ENCODE measurements at places on chromosomes 2 and 18.

DNA sequence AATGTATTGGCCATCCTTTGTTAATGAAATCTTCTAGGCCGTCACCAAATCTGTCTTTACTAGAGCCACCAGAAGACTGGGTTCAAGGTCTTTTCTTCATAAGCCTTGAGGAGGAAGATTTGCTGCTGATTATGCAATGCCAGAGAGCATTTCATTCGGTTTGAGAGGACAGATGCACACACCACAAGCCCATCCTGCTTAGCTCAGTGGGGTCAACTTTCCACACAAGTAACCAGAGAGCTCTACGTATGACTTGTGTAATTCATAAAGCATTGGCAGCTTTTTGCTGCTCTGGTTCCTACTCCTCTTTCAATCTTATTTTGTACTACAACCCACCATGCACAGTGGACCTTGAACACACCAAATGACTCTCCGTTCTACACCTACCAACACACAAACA lies 106.9 kb downstream of the OSR1 start:
- DNase-seq: no peak

GRCh38 chr2:168056242-168056787 lies 191.1 kb downstream of the STK39 start:
- no peak for DNase-seq

DNA sequence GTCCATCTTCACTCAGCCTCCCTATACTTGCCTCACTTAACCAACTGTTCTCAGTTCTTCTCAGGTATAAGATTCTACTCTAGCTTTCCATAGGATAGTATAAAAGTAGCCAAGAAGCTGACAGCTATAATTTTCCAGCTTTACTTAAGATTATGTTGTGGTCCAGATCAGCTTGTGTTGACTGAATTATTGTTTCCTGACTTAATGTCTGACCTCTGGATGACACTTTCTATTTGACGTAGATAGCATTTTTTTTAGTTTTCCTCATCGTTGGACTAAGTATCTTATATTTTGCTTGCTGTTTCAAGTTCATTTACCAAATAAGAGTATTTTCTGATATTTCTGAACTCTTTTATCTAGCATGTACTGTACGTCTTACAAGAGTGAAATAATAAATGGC lies 1272.5 kb upstream of the CDH2 start:
- DNase-seq: no peak

GRCh38 chr2:132978840-132979239 lies 308.8 kb upstream of the LYPD1 start:
- no peak for DNase-seq

DNA sequence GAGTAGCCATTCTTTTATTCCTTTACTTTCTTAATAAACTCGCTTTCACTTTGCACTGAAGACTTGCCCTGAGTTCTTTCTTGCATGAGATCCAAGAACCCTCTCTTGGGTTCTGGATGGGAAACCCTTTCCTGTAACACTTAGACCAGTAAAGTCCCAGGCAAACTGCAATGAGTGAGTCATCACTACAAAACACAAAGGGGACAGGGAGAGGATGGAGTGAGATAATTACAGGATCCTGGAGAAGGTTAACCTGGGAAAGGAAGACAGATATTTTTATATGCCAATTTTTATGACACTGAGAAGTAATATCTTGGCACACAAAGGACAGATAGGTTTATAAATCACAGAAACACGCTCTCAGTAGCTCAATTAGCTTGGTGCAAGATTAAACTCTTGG lies 48.7 kb downstream of the EHD3 start:
- no peak for DNase-seq

DNA sequence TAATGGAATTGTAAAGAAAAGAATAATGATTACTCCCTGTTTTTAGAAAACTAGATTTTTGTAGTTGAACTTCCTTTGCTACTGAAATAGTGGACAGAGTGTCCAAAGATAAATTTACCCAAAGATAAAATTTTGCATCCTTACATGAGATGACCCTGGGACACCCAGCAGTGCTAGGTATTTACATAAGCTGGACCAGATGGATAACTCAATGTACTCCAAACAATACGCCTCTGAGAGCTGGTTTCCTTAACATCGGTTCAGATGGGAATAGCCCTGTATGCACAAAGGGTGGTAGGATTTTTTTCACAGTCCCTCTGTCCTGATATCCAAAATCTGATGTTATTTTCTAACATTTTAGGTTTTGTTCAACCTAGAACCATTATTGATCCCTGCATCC lies 432.1 kb upstream of the ID2 start:
- DNase-seq: no peak

- DNase-seq: peak; percentile 87
Observed at GRCh38 chr2:238947920-238948710, 100.2 kb downstream of the TWIST2 start.

DNA sequence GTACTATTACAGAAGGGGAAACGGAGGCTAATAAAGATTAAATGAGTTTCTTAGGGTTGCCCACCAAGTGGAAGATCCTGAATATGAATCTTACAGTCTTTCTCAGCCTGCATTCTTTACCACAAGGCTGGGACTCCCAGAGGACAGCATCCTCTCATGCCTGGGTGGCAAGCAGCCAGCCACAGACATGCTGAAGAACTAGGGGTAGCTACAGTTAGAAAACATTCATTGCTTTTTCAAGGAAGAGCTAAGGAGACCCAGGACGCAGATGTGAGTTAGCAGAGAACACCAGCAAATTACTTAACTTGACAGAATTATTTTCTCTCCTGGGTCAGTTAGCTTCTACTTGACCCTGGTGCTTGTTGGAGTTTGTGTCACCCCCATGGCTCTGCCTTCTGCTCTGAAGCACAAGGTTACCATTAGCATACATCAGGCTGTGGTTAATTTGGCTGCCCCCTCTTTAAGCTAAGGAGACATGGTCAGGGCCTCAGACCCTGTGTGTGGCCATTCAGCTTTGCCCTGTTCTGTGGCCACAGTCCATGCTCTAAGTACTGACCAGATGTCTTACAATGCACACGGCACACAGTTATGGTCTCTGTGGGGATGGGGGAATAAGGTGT lies 132.3 kb upstream of the TNP1 start:
- DNase-seq: no peak

- peak; percentile 90 for DNase-seq
Observed at GRCh38 chr2:41932241-41933045, 115.4 kb upstream of the PKDCC start.

DNA sequence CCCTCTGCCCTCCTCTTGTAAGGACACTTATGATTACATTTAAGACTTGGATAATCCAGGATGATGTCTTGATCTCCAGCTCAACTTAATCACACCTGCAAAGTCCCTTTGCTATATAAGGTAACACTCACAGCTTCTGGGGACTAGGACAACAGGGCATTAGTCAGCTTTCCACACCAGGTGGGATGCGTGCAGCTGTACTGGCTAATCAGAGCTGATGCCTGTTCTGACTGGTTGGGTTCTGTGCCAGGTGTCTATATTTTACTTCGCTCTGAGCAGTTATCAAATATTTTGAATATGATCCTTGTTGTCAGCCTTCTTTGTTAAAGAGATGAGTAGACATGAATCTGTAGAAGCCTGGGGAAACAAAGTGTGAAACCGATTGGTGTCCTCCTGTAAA lies 115.5 kb upstream of the ATP8B1 start:
- DNase-seq: no peak

GRCh38 chr18:36650906-36651305 lies 177.9 kb downstream of the TPGS2 start:
- DNase-seq: no peak

GRCh38 chr2:205814039-205814364 lies 131.7 kb downstream of the NRP2 start:
- DNase-seq: no peak

- no peak for DNase-seq
Observed at GRCh38 chr2:135022952-135023880, 24.0 kb downstream of the MAP3K19 start.

DNA sequence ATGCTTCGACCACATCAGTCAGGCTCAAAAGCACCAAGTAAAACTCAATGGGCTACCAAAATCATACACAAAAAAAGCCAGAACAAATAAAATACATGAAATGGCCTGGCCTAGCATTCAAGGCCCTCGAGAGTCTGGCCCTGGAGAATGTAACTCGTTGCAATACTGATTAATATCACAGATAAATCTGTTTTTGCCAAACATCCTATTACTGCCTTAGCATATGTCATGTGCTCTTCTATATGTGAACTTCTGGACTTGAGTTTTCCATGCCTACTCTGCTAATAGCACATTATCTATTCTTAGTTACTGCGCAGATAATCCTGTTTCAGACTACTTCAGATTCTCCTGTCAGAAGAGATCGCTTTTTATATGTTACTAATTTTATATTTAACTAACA lies 250.7 kb upstream of the SMAD7 start:
- DNase-seq: no peak

- DNase-seq: no peak
Observed at GRCh38 chr2:152755029-152755428, 36.6 kb downstream of the ARL6IP6 start.

DNA sequence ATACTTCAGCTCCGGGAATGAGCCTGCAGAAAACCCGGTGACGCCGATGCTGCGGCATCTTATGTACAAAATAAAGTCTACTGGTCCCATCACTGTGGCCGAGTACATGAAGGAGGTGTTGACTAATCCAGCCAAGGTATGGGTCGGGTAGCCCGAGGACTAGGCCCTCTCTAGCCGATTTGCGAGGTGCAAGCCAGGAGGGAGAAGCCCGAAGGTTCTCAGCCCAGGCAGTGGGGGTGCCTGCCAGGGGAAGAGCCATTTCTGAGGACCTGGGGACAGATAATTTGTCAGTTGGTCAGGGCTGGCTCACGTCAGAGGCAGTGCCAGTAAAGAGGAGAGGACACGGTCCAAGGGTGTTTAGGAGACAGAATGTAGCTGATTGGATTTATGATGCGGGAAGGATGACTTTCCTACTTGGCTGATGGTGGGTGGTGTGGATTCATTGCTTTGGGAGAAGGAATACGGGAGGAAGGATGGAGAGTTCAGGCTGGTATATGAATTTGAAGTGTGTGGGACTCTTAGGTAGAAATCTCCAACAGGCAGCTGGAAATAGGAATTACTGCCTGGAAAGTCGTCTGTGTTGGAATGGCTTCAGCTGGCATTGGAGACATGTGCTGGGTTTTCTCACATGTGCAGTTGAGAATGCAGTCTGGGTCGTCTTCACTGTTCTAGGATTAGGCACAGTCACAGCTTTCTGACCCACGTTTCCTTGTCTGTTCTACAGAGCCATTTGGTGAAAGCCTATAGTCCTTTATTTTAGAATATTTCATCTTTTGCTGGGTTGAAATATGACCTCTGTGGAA lies 874 bp downstream of the NDUFAF7 start:
- no peak for DNase-seq

GRCh38 chr2:133331436-133331835 lies 236.8 kb downstream of the NCKAP5 start:
- no peak for DNase-seq

Data from MG63 (cell line).